Stimulated activated CD4-positive, alpha-beta T cell treated with anti-CD3 and anti-CD28 coated beads, Interleukin-1b, Interleukin-23, amount 100 ng/mL, for 1 hour (primary cell): ENCODE measurements at places on chromosomes 5 and 9.

DNA sequence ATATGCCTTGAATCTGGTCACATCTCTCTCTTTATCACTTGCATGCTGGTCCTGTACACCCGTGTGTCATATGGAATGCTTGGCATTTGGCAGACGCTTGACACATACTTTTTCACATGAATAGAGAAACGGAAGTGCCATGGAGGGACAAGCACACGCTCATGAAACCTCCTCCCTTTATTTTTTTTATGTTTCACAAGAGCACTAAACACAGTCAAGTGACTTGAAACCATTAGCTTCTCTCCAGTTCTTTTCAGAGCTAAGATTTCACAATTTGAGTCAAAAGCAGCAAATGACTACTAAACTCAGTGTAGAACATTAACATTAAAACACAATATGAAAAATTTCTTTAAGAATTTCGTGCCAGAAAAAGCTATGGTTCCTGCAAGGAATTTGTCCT lies 151.1 kb downstream of the DOCK2 start:
- no peak for DNase-seq

DNA sequence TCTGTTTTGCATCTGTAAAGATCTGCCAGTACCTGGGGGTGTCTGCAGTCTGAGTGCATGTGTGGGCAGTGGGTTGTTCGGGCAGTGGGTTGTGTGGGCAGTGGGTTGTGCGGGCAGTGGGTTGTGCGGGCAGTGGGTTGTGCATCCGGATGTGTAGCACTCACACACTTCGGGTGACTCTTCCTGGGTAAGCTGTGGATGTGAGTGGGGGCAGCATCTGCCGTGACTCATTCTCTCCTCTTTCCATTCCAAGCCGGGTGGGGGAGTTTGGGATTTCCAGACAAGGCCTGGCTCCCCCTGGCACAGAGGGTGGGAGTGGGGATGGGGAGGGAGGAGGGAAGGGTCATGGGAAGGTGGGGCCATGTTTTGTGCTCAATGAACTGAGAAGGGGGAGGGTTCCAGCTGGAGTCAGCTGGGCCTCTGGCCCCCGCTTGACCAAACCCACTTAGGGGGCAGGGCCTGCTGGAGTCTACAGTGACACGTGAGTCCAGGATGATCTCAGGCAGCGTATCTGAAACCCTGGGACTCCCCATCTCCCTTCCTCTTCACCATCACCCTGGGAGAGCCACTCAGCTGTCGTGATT lies 8.3 kb downstream of the CRB2 start:
- DNase-seq, result no peak

DNA sequence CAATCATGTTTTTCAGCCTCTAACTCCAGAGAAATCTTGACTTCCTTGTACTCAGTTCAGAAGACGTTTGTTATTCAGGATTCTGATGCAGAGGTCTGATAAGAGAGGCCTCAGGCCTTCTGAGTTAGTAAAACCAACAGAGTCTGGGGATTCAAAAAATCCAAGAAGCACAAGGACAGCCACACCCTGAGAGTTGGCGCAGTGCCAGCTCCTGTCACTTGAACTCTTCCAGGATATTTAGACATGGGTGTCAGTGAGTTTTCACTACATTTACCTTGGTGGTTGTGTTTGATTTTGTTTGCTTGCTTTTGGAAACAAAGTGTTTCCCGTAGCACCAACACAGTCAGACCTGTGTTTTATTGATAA lies 41.6 kb upstream of the PDE8B start:
- no peak for DNase-seq

DNA sequence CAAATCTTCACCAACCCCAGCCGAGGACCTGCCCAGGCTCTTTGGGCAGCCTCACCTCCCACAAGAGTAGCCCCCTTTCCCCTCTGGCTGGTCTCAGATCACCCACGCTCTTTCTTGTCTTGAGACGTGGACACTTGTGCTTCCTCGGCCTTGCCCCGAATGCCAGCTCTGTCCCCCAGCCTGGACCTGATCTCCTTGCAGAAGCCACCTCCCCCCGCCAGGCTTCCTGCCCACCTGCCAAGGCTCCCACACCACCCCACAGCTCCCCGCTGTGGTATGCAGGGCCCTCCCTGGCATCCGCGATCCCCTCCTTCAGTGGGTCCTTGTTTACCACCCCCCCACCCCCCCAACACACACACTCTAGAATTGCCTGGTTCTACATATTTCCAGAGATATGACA lies 133.7 kb downstream of the ROR2 start:
- no peak for DNase-seq

- no peak for DNase-seq
Observed at GRCh38 chr9:137186385-137186784, 2.0 kb downstream of the ANAPC2 start.

GRCh38 chr5:12659686-12660085 lies 755.4 kb upstream of the CTNND2 start:
- no peak for DNase-seq

DNA sequence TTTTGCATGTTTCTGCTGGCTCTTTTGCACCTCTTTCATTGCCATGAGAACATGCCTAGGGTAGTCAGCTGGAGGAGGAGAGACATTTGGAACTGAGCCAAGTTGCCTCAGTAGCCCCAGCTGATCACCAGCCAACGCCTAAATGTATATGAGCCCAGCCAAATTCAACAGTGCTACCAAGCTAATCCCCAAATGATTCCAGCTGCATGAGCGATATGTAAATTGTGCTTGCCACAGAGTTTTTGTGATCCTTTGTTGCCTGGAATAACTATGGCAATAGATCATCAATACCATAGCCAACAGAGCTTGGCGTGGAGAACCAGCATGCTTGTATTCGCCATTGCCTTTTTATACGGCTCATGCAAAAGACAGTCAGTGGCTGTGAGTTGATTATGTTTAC lies 110.5 kb downstream of the PRDM6 start:
- DNase-seq, result no peak
